ENCODE measurements at places on chromosomes 1 and 21.

GRCh38 chr21:22192766-22193165 is 1194.6 kb downstream of the NCAM2 start:
- no peak for DNase-seq

GRCh38 chr1:153678519-153679336 is at the start of gene NPR1:
TSS of gene NPR1 (plus strand) at chr1:153678688. CDS start at chr1:153679109, 421 bp downstream.
- peak; percentile 34 for DNase-seq

- DNase-seq = no peak
Measured at GRCh38 chr21:16088056-16088455, 358.3 kb downstream of the USP25 start.

- DNase-seq = peak; percentile 49
Measured at GRCh38 chr1:229258031-229258756, 12.7 kb upstream of the RAB4A start.

GRCh38 chr1:2451741-2452140 is 24.3 kb upstream of the PLCH2 start:
- DNase-seq = no peak

DNA sequence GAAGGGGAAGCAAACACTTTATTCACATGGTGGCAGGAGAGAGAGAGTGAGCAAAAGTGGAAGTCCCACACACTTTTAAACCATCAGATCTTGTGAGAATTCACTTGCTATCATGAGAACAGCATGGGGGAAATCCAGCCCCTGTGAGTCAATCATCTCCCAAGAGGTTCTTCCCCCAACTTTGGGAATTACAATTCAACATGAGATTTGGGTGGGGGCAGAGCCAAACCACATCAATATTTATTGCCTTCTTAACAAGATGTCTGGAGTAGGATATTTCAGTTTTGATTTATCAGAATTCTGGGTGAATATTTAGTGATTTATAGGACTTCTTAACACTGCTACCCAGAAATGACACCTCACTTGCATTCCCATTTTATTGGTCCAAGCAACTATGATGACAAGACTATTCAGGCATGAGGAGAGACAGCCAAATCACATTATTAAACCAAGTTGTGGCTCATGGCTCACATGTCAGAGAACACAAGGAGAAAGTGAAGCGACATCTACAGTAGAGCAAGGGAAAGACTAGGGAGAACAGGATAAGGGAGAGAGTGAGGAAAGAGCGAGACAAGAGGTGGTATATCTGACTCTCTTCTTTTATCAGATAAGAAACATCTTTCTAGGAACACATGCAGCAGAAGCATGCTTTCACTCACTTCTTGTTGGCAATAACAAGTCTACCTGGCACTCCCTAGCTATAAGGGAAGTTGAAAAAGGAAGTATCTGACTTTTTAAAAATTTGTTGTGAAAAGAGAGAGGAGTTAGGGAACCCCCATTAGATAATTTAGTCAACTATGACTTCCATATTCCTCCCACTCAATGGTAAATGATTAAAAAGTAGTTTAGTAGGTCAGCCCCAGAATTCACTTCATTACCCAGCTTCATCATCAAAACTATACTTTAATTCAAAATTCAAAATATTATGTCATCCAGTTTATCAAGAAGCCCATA is 36.6 kb upstream of the PTPRC start:
- DNase-seq = peak; percentile 26

DNA sequence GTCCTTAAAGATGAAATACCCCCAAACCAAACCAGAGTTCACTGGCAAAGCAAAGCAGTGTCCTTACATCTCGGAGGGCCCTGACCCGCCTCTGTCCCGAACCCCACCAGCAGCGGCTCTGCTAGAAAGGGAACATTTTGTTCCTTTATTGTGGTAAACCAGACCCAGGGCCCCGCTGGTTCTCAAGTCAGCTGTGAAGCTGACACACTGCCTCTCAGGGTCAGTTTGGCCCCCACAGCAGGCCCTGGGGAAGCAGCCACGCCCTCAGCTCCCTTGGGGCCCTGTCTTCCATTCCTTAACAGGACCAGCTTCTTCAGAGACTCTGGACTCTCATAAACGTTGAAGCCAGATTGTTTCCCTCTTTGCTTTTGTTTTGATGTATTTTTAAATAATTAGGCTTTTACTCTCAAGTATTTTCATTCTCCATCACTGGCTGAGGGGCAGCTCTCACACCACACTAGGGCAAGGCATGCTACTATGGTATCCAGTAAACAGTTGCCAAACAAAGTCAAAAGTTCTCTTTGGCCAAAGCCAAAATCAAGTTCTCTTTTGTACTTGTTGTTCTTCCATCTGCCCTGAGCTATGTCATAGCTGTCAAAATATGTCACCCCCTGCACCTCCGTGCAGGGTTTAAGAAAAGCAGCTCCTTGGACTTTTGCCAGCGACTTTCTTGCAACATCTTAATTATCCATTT is 61.1 kb upstream of the ANGPTL1 start:
- no peak for DNase-seq

GRCh38 chr21:44359396-44359795 is 6.0 kb downstream of the TRPM2 start:
- DNase-seq = no peak

DNA sequence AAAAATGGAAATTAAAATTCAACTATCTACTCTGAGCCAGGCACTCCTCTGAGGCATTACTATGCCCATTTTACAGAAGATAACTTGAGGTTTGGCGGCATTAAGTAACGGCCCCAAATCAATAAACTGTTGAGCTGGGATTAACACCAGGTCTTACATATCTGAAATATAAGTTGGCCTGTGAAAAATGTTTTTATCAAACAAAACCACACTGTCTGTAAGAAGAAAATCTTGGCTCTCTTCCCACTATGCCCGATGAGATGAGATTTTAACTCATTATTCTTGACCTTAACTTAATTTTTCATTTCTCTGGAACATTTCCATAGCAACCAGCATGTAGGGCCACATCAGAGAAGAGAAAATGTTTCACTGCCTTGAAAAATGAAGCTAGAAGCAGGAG is 21.8 kb downstream of the RC3H1 start:
- no peak for DNase-seq

GRCh38 chr1:90291431-90292216 is 296.7 kb downstream of the ZNF326 start:
- no peak for DNase-seq

- DNase-seq = peak; percentile 41
Measured at GRCh38 chr1:156140879-156141707, 12.3 kb upstream of the SEMA4A start.

- DNase-seq = no peak
Measured at GRCh38 chr1:199182186-199182843, 543.5 kb downstream of the PTPRC start.

- DNase-seq = no peak
Measured at GRCh38 chr1:74908797-74909196, 175.8 kb downstream of the TYW3 start.

DNA sequence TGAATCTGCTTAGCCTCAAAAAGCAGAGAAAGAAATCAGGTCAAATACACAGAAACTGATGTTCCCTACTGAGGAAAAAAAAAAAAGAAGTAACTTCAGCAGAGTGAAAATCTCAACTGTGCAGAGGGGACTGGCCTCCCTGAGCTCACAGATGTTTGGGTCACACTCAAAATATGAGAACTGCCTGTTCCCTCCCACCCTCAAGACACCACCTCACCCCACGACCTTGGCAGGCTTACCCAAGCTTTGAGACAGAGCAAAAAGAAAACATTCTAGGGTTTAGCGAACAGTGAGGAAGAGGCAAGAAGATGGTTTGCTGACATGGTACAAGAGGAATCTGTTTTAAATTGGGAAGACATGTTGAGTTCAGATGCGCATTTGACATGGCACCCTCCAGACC is 48.8 kb downstream of the NID1 start:
- DNase-seq = no peak

DNA sequence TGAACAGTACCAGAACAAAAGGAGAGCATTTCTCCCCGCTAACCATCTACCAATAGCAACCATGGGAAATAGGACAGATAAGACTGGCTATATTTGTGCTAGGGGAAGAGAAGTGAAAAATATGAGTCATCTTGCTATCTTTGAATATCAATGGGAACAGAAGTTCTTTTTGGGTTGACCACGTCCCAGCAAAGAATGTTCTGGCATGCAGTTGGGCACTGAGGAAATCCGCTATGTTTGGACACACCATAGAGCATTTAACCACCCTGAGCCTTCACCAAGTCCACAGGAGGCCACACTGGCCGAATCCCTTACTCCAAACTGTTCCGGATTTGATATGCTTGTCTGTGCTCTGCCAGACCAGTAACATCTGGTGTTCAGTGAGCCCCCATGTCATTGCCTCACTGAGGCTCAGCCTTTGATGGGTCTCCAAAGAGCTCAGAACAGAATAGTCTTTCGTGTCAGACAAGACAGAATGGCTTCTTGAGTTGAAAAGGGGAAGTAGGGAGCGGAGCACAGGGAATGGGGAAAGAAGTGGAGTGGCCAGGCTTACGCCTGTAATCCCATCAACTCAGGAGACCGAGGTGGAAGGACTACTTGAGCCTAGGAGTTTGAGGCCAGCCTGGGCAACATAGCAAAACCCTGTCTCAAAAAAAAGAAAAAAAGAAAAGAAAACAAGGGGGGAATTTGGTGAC is 81.4 kb downstream of the SMYD2 start:
- no peak for DNase-seq

- DNase-seq = no peak
Measured at GRCh38 chr1:56522680-56523079, 56.7 kb downstream of the PLPP3 start.

DNA sequence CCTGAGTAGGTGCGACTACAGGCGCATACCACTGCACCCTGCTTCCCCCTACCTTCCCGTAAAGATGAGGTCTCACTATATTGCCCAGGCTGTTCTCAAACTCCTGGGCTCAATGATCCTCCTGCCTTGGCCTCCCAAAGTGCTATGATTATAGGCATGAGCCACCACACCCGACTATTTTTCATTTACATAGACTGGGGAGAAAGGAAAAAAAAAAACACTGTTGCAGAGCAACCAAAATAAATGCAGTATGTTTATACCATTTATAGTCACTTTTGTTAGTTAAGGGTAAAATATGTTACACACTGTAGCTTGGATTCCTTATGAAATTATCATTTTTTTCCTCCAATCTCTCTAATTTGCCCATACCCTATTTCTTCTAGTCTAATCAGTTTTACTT is 35.2 kb upstream of the RGS8 start:
- DNase-seq = no peak

DNA sequence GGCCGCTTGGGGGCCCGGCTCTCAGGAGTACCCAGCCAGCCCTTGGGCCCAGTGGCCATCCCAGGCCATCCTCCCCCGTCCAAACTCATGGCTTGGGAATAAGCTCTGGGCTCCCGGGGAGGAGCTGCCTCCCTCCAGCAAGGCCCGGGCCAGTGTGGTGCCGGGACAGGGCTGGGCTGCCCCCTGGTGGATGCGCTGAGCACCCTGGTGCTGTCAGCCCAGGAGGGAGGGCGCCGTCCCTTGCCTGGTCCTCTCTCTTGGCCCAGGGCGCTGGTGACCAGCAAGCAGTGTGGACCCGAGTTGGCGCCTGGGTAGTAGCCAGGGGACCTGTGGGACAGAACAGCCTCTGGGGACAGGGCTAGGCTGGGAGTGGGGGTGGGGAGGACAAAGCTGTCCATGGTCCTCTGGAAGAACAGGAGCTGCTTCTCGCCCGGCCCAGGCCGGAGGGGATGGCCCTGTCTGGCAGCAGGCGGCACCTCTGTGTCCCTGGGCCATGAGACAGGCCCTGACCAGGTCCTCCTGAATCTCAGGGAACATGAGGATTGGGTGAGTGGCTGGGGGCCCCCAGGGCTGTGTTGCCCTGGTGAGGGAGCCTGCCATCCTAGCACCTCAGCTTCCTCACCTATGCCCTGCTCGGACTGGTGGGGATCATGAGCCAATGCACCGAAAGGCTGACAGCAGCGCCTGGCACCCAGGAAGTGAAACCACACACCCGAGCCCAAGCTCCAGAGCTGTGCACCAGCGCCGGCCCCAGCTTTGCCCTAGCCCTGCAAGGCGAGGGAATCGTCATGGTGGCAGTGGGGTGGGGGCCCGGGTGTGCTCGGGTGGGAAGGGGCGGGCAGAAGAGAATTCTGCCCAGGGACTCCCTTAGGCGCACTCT is 9.4 kb downstream of the MORN1 start:
- DNase-seq = peak; percentile 80

- DNase-seq = no peak
Measured at GRCh38 chr1:83978056-83978455, 20.9 kb downstream of the TTLL7 start.

DNA sequence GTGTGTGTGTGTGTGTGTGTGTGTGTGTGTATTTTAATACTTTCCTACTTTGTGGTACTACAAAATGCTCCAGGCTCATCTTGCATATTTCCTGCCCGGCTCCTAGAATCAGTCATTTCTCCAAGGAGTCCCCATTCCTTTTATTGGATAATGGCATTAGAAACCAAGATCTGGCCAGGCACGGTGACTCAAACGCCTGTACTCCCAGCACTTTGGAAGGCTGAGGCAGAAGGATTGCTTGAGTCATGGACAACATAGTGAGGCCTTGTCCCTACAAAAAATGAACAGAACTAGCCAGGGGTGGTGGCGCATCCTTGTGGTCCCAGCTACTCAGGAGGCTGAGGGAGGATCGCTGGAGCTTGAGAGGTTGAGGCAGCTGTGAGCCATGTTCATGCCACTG is 20.3 kb downstream of the EPB41 start:
- no peak for DNase-seq

GRCh38 chr1:241642593-241642944 is 2.4 kb upstream of the CHML start:
- DNase-seq = no peak

- DNase-seq = peak; percentile 19
Measured at GRCh38 chr1:200226268-200226968, 183.4 kb downstream of the ZNF281 start.

DNA sequence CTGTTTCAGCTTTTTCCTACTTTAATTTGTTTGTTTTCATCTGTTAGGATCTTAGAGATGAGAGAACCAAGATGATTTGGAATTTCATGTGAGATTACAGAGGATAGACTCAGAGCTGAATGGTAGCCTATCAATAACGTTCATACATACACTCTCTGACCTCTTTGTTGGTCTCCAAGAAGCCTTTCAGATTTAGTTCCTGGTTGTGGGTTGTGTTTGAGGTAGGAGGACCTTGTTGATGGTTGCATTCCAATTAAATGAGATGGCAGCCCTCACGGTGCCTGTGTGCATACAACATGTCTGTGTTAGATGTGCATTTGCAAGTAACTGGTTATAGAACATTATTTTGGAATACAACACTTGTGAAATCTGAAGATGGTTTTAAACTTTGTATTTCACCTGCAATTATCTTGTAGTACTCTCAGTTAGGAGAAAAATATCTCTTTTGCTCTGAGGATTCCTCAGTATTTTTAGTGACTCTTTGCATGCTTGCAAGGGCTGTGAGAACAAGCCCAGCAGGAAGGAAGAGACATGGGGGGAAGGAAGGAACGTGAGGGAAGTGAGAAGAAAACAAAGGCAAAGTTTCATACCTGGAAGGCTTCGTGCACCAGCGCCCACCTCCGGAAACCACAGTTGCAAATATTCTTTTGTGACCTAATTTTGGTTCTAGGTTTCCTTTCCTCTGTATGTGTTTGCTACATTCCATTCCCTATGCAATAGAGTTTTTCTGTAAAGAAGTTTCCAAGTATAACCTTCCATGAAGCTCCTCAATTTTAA is 291.8 kb downstream of the DISC1 start:
- peak; percentile 13 for DNase-seq

GRCh38 chr1:17360272-17360956 is 11.6 kb upstream of the PADI6 start:
- DNase-seq = no peak

Data from stimulated activated CD4-positive, alpha-beta T cell treated with anti-CD3 and anti-CD28 coated beads, Interleukin-4, amount 100 ng/mL, for 1 hour (primary cell).